ENCODE measurements at places on chromosomes 16 and 17. TPM values are rescaled to one million over a fixed set of nuclear protein-coding genes. Genes with fewer than 3 reads are reported as not detected.
A peak's percentile ranks its signal among the peaks of the same experiment; 100 is the strongest.

CLDN7 gene
- 1.2 TPM for total RNA-seq

RPRML gene
- total RNA-seq: not detected

PRAC1 gene
- not detected for total RNA-seq

GRCh38 chr17:42120770-42121769 is at the start of gene KAT2A:
TSS of gene KAT2A (minus strand) at chr17:42121367. CDS start at chr17:42121304, 63 bp downstream.
- DNase-seq: peak; percentile 91

- no peak for DNase-seq
Measured at GRCh38 chr16:72164691-72165090, 7.3 kb downstream of the PMFBP1 start.

- no peak for DNase-seq
Measured at GRCh38 chr16:68309799-68310198, 947 bp downstream of the SLC7A6OS start.

DNA sequence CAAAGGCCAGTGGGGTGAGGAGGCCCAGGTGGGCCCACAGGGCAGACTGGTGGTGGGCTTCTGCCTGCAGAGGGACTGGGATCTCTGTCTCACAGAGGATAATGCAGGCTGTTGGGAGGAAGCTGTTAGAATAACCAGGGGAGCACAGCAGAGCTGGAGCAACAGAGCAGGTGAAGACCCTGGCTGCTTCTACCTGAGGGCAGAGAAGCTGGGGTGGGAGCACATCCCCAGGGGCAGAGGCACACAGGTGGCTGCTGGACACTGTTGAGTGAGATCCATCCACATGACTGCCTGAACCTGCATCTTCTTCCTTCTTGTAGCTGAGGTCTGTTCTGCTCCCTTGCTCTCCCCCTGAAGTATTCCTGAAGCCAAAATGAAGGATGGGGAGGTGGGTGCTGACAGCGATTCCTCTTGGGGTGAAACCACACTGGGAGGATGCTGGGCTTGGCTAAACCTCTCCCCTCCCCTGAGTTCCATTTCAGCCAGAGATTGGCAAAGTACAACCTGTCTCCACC is 1725.0 kb downstream of the TP53TG3F start:
- DNase-seq: no peak

DNA sequence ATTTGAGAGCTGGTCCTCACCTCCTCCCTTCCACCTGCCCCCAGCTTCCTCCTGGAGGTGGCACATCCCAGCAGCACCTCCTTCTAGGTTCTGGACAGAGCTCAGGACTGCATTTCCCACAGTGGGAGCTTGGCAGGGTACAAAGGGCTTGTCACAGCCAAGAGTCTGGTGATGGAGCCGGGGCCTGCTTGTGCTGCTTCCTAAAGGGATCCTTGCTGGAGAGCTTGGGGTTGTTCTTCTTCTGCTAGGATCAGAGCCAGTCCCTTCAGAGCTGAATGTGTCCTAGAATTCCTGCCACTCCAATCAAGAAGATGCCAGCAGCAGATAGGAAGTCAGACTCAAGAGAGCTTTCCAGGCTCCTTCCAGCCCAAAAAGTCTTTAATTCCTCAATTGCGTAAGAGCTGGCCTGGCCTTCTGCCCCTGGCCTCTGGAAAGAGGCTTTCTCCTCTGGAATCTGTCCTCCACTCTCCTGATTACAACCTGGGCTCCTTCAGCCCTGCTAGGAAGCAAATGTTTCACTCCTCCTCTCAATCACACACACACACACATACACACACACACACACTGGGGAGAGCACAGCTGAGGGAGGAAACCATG is 4.4 kb downstream of the CD300E start:
- no peak for DNase-seq

- no peak for DNase-seq
Measured at GRCh38 chr16:61813339-61813738, 222.9 kb downstream of the CDH8 start.
